ENCODE measurements at places on chromosomes 11 and 22. TPM values are rescaled to one million over a fixed set of nuclear protein-coding genes. Genes with fewer than 3 reads are reported as not detected.

DNA sequence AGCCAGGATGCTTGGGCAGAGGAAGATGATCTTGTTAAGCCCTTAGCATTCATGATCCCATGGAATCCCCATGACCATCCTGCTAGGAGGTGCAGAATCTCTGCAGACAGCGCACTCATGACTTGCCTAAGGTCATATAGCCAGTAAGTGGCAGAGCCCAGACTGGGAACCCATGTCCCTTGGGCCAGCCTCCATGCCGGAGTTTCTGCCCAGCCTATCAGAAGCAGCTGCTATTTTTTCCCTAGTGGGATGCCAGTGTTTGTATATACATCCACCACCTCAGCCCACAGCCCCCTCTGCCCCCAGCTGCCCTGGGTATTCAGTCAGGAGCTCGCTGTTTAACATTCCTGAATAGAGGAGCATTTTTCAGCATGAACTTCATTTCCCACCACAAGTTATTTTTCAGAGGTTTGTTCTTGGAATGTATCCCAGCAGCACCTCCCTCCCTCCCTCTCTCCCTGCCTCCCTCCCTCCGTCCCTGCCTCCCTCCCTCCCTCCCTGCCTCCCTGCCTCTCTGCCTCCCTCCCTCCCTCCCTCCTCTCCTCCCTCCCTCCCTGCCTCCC, 34.4 kb upstream of the SUSD2 start:
- peaks cover 50% of the 10 kb centered on the region for H3K4me1 ChIP-seq
- H3K4me3 ChIP-seq, result no peak overlapping the region
- H3K27ac ChIP-seq, result peak overlapping the region; percentile 87
- DNase-seq, result peak; percentile 92
- H3K27me3 ChIP-seq, result no peaks in the 10 kb centered on the region

DNA sequence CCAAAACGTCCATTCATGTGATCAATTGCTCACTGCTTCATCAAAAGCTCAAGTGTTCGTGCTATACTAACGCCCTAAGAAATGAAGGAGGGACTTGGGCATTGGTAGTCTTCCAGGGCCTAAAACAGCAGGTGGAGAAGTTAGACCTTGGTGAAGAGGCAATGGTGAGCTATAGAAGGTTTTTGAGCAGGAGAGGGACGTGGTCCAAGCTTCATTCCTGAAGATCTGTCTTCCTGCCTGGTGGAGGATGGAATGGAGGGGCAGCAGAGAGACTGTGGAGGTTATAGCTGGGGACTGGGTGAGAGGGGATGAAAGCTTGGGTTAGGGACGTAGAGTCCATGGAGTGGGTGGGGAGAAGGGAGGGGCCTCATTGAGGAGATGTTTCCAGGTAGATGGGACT, 97.7 kb downstream of the TP53I11 start:
- no peaks in the 10 kb centered on the region for H3K36me3 ChIP-seq
- H3K27me3 ChIP-seq, result peaks cover 11% of the 10 kb centered on the region
- no peak for DNase-seq
- no peak overlapping the region for H3K4me3 ChIP-seq
- peaks cover 8% of the 10 kb centered on the region for H3K4me1 ChIP-seq

DNA sequence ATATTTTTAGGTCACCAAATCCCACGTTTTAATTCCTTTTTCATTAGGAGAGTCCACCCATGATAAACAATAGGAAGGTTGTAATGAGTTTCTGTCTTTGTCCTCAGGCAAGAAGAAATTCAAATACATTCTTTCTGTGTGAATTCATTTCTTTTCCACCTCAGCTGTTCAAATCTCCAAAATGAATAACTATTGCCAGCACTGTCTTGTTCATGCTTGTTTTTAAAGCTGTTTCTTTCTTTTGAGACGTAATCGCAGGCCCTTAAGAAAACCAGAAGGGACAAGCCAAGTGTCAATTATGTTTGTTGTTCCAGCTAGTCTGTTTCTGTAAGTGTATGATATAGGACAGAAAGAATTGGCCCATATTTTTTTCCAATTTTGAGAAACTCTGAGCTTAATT, 20.2 kb downstream of the MMP27 start:
- no peak overlapping the region for H3K27ac ChIP-seq
- no peak for DNase-seq

GRCh38 chr11:106304274-106304673, 226.8 kb downstream of the AASDHPPT start:
- H3K36me3 ChIP-seq, result no peaks in the 10 kb centered on the region
- H3K4me1 ChIP-seq, result no peaks in the 10 kb centered on the region
- H3K4me3 ChIP-seq, result no peak overlapping the region
- H3K27me3 ChIP-seq, result no peaks in the 10 kb centered on the region
- no peak overlapping the region for H3K27ac ChIP-seq

GRCh38 chr11:45237711-45238315, 48.3 kb downstream of the SYT13 start:
- H3K27me3 ChIP-seq, result peaks cover 15% of the 10 kb centered on the region
- H3K4me3 ChIP-seq, result no peak overlapping the region
- DNase-seq, result no peak
- no peak overlapping the region for H3K27ac ChIP-seq

GRCh38 chr11:119108146-119108856, 1.2 kb downstream of the C2CD2L start:
- peaks cover 19% of the 10 kb centered on the region for H3K36me3 ChIP-seq
- no peaks in the 10 kb centered on the region for H3K27me3 ChIP-seq
- peak overlapping the region; percentile 45 for H3K4me3 ChIP-seq
- H3K27ac ChIP-seq, result peak overlapping the region; percentile 36

- H3K4me3 ChIP-seq, result no peak overlapping the region
- peaks cover 2% of the 10 kb centered on the region for H3K4me1 ChIP-seq
- DNase-seq, result peak; percentile 97
- no peak overlapping the region for H3K27ac ChIP-seq
- H3K27me3 ChIP-seq, result no peaks in the 10 kb centered on the region
Measured at GRCh38 chr11:132576706-132577105, 955.6 kb downstream of the OPCML start.

DNA sequence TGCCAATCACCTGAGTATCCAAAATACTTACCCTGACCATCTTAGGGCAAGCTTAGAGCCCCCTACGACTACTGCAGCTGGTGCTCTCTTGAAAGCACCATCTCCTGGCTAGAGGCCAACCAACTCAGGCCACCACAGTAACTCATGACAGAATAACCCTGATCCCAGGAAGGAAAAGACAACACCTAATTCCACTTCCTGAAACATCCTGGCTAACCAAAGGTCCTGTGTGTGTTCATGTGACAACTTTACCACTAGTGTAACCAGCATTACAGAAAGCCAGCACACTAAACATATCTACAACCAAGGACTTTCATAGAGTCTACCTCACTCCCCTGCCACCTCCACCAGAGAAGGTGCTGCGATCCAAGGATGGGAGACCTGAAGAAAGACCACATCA, 17.4 kb upstream of the TMEM45B start:
- DNase-seq, result no peak
- H3K36me3 ChIP-seq, result no peaks in the 10 kb centered on the region
- H3K4me1 ChIP-seq, result no peaks in the 10 kb centered on the region
- no peak overlapping the region for H3K27ac ChIP-seq

DNA sequence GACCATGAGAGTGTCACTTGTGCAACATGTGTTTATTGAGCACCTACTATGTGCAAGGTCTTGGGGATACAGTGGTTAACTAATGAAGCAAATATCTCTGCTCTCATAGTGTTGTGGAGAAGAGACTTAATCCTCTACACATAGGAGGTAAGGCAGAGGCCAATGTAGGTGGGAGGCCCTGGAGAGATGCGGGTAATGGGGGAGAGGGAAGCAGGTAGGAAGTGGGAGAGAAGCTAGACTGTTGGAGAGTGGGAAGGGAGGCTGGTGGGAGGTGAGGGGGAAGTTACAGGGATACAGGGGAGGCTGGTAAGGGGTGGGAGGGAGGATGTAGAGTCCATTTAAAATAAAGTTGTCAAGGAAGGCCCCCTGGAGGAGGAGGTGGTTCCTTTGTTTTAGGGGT, 240.0 kb downstream of the MIAT start:
- no peak overlapping the region for H3K27ac ChIP-seq
- H3K4me3 ChIP-seq, result no peak overlapping the region
- no peak for DNase-seq
- peaks cover 21% of the 10 kb centered on the region for H3K4me1 ChIP-seq
- H3K36me3 ChIP-seq, result no peaks in the 10 kb centered on the region

DNA sequence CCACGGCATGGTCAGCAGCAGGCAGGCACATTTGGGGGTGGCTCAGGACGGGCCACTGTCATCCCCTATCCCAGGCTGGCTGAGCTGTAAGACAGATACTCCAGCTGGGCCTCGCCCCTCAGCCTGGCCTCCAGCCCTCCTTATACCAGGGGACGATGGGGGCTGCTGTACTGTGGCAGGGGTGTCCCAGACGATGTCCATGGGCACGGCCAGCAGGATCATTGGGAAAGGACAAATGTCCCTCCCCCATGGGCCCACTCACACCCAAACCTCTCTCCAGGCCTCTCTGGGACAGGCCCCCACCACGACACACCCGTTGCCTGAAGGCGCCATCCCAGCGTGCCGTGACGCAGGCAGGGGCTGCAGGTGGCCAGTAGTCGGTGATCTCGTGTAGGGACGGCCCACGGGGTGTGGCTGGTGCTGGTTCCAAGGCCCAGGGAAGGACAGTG, 1.5 kb upstream of the IL17REL start:
- H3K27ac ChIP-seq, result no peak overlapping the region
- H3K36me3 ChIP-seq, result no peaks in the 10 kb centered on the region
- peaks cover 78% of the 10 kb centered on the region for H3K27me3 ChIP-seq
- H3K4me3 ChIP-seq, result no peak overlapping the region
- no peak for DNase-seq

GRCh38 chr11:93613231-93613831, 48.2 kb upstream of the CEP295 start:
- H3K27me3 ChIP-seq, result no peaks in the 10 kb centered on the region
- H3K4me1 ChIP-seq, result no peaks in the 10 kb centered on the region
- no peak overlapping the region for H3K27ac ChIP-seq

DNA sequence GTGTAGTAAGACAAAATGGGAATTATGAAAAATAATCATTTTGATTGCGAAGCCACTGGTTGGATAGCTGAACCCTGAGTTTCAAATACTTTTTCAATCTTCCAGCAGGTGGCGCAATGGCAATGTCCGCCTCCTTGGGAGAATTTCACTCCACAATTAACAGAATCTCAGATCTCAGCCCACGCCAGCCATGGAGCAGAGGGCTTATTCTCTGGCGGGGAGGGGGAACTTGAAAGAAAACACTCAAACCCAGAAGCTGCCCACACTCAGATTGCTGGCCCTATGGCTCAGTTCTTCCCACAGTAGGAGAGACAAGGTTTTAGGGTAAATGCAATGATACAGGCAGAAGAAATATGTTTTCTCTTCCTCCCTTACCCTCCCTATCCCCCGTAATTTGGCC, 38.7 kb upstream of the RCN1 start:
- no peak overlapping the region for H3K27ac ChIP-seq
- no peaks in the 10 kb centered on the region for H3K36me3 ChIP-seq
- peaks cover 63% of the 10 kb centered on the region for H3K27me3 ChIP-seq
- H3K4me1 ChIP-seq, result no peaks in the 10 kb centered on the region
- DNase-seq, result peak; percentile 58

DNA sequence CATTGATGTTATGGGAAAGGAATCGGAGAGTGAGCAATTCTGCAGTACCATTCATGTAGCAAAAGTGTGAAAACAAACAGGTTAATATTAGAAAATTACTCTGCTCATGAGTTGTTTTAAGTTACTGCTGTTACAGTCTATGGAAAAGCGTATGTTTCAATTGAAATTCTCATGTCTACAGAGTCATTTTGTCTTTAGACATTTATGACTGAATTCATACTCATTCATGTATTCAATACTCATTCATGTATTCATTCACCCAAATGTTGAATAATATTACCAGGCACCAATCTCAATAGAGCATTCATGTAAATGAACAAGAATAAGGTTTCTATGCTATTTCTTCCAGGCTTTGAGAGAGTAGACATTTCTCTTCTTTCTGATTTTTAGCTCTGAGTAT, 8.1 kb downstream of the FLI1 start:
- H3K27me3 ChIP-seq, result no peaks in the 10 kb centered on the region
- DNase-seq, result no peak
- no peak overlapping the region for H3K4me3 ChIP-seq
- H3K4me1 ChIP-seq, result peaks cover 1% of the 10 kb centered on the region
- H3K36me3 ChIP-seq, result no peaks in the 10 kb centered on the region

- DNase-seq, result peak; percentile 45
- H3K27me3 ChIP-seq, result no peaks in the 10 kb centered on the region
- H3K4me3 ChIP-seq, result no peak overlapping the region
- no peaks in the 10 kb centered on the region for H3K36me3 ChIP-seq
- peaks cover 5% of the 10 kb centered on the region for H3K4me1 ChIP-seq
- H3K27ac ChIP-seq, result no peak overlapping the region
Measured at GRCh38 chr11:110530900-110531741, 101.4 kb downstream of the FDX1 start.

DNA sequence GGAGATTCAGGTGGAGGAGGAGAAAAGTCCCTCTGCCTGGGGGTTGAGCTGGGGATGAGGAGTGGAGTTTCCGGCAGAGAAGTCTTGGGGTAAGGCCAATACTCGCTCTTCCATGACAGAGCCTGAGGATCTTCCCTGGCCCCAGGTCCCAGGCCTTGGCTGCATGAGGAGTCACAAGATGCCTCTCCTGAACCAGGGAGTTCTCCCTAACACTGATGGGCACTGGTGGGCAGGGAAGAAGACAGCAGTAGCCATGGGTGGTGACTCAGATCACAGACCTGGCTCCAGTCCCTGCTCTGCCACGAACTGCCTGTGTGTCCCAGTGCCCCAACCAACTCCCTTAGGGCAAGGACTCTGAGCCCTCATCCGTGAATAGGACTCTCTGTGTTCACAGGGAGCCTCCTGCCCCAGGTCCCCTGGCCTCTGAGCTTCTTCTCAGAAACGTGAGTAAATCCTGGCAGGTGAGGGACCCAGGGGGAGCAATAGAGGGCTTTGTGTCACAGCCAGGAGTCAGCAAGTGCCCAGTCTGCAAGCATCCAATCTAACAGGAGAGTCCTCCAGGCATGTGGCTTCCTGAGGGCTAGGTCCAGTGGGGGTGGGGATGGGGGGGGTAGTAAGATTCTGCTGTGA, 45.5 kb upstream of the FTH1 start:
- no peak overlapping the region for H3K27ac ChIP-seq
- peaks cover 3% of the 10 kb centered on the region for H3K27me3 ChIP-seq
- H3K4me3 ChIP-seq, result no peak overlapping the region
- no peak for DNase-seq

- no peak for DNase-seq
Measured at GRCh38 chr22:17097062-17097461, 12.3 kb downstream of the IL17RA start.

GRCh38 chr11:67048515-67049130, 8.0 kb upstream of the RHOD start:
- no peak overlapping the region for H3K4me3 ChIP-seq
- H3K27me3 ChIP-seq, result no peaks in the 10 kb centered on the region
- no peak for DNase-seq
- no peak overlapping the region for H3K27ac ChIP-seq
- peaks cover 19% of the 10 kb centered on the region for H3K4me1 ChIP-seq

GRCh38 chr11:120511820-120512738, 531 bp downstream of the GRIK4 start:
- H3K36me3 ChIP-seq, result no peaks in the 10 kb centered on the region
- H3K27ac ChIP-seq, result no peak overlapping the region
- peak overlapping the region; percentile 47 for H3K4me3 ChIP-seq
- peaks cover 8% of the 10 kb centered on the region for H3K4me1 ChIP-seq
- peaks cover 4% of the 10 kb centered on the region for H3K27me3 ChIP-seq

GRCh38 chr11:23211221-23211620, 350.9 kb upstream of the CCDC179 start:
- no peak overlapping the region for H3K27ac ChIP-seq
- no peaks in the 10 kb centered on the region for H3K4me1 ChIP-seq
- no peak for DNase-seq
- no peak overlapping the region for H3K4me3 ChIP-seq
- H3K27me3 ChIP-seq, result no peaks in the 10 kb centered on the region

Gene PGA3
- not detected for total RNA-seq

Gene GTSE1
- total RNA-seq, result 5.9 TPM

Gene MMP10
- total RNA-seq, result not detected

Gene SERHL2
- 3.9 TPM for total RNA-seq

Gene RCOR2
- 0.56 TPM for total RNA-seq

Gene MS4A3
- not detected for total RNA-seq

Gene MUC5AC
- total RNA-seq, result not detected

Gene PLA2G6
- 3.9 TPM for total RNA-seq
